Stimulated activated CD4-positive, alpha-beta T cell treated with anti-CD3 and anti-CD28 coated beads, Interleukin-12 subunit alpha, Interleukin-12 subunit beta, amount 100 ng/mL, for 48 hours (primary cell): ENCODE measurements at places on chromosomes 6 and 20.

DNA sequence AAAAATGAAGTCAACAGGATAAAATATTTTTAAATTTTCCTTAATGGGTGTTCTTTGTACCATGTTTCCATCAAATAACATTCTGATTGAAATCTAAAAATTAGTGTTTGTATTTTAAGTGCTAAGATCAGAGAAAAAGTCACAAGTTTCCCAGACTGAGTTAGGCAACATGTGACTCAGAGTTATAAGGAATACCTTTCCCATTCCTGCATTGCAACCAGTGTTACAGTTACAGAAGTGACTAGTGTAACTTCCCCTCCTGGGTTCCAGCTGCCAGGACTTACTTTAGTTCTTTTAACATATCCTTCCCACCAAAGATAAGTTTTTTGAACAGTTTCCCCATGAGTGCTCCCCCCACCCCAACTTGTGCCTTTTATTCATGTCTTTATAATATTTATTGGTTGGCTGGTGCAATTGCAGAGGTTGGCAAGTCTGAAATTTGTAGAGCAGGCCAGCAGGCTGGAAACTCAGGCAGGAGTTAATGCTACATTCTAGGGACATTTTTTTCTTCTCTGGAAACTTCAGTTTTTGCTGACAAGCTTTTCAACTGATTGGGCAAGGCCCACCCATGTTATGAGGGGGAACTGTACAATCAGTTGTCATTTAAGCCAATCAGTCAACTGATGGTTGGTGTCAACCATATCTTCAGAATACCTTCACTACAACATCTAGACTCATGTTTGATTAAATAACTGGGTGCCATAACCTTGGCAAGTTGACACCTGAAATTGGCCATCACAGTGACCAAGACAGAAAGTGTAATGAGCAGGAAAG lies 22.9 kb upstream of the ESR1 start:
- no peak for DNase-seq

DNA sequence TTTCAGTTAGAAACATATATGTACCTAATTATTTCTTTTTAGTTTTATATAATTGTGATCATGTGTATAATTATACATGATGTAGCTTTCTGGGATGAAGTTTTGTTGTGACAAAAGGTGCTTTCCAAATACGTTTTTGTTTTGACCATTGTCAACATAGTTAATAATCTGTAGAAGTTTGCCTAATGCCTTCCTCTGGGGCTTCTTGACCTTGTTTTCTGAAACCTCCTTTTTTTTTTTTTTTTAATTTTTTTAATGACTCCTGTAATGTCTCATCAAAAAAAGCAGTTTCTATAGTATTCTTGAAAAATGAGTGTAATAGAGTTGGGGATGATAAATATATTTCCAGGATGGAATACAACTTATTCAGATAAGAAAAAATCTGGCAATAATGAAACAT lies 434.7 kb upstream of the SOX4 start:
- DNase-seq = no peak

DNA sequence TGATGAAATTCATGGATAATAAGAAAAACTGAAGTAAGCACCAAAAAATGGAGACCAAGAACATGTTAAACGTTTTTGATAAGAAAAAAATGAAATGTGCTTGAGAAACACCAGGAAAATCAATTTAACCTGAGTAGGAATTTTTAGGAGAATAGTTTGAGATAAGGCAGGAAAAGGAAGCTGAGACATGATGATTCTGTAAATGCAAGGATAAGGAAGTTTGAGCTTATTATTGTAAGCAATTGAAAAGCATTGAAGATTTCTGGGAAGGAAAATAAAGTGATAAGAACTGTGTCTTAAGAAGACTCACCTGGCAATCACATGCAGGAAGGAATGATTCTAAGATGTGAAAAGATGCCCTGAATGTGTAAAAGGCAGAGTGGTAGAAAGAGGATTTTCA lies 66.6 kb downstream of the ALDH8A1 start:
- no peak for DNase-seq

- DNase-seq = no peak
Measured at GRCh38 chr6:56759521-56759920, 116.8 kb upstream of the DST start.

GRCh38 chr6:9851541-9852380 lies 563.1 kb downstream of the TFAP2A start:
- DNase-seq = no peak

GRCh38 chr6:7719364-7719850 lies 6.5 kb upstream of the BMP6 start:
- no peak for DNase-seq

GRCh38 chr20:51269671-51270070 lies 246.8 kb upstream of the KCNG1 start:
- no peak for DNase-seq

DNA sequence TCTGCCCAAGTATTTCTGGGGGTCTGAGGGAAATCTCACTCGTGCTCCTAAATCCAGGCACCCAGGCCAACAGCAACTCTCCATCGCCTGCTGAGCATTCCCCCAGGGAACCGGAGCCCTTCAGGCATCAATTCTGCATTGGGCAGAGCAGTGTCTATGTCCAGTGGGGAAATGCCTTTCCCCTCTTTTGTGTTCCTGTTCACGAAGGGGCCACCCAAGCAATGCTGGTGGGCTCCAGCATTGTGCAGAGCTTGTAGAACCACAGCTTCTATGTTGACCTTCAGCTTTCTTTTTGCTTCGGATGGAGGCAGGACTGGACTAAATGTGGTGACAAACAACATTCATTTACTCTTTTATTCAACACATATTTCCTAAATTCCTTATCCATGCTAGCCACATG lies 27.2 kb upstream of the DDR1 start:
- no peak for DNase-seq

DNA sequence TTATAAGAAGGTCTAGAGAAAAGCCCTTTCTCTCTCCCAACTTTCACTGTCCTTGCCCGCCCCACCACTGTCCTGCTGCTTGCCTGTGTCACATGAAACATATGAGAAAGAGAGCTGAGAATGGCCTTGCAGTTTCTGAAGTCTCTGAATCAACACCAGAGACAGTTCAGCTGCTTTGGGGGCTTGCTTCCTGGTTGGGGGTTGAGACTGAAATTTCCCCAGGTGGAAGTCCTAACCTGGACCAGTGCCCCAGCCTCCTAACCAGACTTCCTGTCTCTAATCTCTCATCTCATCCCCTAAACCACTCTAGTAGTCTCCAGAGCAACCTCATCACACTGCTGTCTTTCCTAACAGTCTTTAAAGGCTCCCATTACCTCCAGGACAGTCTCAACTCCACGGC lies 10.7 kb downstream of the TRAM2 start:
- no peak for DNase-seq

DNA sequence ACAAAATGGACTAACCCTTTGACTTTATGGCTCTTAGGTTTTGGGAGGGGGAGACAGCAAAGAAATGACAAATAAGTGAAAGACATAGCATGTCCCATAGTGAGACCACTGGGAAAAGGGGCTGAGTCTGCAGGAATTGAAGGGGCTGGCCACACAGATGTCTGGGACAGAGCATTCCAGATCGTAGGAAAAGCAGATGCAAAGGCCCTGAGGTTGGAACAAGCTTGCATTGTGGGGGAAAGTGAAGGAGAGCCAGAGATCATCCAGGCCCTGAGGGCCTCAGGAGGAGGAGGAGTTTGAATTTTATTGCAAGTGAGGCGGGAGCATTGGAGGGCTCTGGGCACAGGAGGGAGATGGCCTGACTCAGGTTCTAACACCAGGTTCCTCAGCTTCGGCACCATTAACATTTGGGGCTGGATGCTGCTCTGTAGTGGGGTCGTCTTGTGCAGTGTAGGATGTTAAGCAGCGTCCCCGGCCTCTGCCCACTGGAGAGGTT lies 97.5 kb downstream of the CEBPB start:
- DNase-seq = no peak

DNA sequence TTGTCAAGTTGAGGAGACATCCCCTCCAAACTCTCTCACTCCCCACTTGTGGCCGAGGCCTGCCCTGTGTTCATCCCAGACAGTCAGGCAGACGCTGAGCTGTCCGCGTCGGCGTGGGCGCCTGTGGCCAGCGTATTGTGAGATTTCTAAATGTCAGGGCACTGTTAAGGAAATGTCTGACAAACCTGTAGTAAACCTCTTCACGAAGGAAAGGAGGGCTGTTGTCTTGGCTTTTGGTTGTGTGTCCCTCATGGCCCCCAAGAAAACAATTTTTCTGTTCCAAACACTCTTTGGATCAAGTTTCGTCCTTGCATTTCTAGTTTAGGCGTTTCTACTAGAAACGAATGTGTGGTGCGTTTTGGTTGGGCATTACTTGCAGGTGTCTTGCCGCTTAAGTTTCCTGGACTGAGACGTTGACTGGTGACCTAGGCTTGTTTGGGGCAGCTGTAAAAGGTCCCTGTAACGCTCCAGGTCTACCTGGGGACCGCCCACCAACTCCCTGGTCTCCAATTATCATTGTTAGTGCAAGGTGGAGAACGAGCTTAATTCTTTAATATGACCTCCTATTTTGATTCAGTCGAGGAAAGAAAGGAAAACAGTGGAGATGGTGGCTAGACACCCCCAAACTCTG lies 8.7 kb upstream of the POU3F2 start:
- no peak for DNase-seq

GRCh38 chr6:45590226-45590625 lies 212.5 kb upstream of the SUPT3H start:
- DNase-seq = no peak

GRCh38 chr6:144578385-144579350 lies 293.5 kb downstream of the UTRN start:
- DNase-seq = no peak

- no peak for DNase-seq
Measured at GRCh38 chr20:62122654-62123449, 577 bp downstream of the LSM14B start.

DNA sequence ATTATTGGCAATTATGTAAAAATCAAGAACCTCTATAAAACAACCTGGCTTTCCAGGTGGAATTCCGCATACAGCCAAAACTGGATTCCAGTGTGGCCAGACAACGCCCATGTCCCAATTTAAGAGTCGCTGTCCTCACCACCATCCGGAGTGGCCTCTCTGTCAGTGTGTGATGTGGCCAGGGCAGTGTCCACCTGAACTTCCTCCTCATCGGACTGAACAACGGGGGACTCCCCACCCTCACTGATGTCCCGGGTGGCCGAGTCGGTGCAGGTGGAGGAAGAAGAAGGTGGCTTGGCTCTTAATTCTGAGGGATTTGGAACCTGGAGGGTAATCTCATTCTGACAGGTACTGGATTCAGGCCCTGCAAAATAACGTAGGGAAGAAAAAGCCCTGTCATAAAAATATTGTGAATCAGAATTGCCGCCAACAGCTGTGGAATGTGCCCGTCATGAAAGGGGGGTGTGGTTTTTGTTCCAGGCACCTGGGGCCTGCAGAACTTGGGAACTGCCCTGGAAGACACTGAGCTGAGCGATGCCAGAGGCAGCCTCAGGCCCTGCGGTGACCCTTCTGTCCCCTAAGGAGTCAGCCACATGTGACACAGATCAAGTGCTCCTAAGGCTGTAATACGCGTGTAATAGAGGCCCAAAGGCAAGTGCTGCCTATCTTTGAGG lies 139.8 kb downstream of the DTNBP1 start:
- no peak for DNase-seq

DNA sequence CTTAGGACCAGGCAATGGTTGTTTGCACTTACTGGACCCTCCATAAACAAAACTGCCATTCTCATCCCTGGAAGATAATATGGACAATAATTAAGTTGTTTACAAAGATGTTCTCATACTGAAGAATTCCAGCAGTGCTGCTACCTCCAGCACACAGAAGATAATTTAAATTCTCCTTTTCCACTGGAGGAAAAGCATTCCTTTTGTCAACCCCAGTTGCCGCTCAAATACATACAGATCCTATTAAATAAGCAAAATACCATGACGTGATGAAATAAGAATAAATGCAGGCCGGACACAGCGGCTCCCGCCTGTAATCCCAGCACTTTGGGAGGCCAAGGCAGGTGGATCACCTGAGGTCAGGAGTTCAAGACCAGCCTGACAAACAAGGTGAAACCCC lies 54.5 kb upstream of the IPCEF1 start:
- DNase-seq = no peak

DNA sequence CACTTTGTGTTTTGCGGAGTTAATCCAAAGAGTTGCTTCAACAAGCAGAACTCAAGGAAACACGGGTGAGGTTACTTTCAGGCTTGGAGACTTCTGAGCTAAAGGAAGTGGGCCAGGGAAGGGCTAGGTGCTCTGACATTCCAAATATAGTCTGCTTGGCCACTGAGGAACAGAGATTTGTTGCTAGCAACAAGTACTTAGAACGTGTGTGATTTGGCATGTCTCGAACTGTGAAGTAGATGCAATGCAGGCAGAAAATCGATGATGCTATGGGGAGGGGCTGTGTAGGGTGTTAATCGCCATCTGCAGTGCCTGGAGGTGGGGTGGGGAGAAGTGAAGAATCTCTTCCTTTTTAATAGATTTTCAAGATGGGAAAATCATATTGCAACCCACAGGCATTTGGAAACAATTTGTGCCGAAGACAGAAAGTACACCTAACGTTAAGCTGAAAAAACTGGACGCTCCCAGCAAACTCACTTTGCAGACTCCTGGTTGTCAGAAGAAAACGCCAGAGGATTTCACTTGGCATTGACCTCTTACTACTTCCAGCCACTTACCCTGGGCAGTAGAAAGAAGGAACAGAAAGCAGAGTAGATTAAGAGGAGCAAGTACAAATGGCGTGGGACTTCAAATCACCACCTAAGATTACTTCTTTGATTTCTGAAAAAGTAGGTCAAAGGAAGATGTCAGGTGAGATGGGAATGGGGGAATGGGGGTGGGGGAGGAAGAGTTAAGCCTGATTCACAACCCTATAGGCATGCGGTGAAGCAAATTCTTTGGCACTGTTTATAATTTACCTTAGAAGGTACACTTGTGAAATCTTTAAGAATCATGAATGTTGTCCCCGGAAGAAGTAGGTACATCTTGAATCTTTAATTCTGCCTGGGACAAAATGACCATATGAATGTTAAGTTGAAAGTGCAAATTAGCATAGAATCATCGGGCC lies 314.1 kb downstream of the CD83 start:
- DNase-seq = no peak

GRCh38 chr6:157987788-157988699 lies 6.4 kb downstream of the SYNJ2 start:
- no peak for DNase-seq

- DNase-seq = no peak
Measured at GRCh38 chr6:147839708-147840610, 331.5 kb downstream of the SAMD5 start.

DNA sequence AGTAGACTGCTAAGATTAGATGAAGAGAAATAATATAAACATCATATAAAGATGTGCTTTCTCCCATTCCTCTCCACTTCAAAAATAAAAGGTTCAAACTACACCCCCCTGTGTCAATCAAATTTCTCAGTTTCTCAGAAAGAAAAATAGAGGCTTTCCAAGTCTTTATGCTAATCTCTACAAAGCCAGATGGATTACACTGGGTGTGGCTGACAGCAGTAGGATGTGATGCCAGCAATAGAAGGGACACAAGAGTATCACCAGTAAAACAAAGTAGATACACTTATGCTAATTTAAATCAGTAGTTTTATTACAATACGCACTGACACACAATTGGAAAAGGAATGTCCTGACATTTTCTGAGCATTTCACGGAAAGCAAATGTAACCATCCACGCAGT lies 353.4 kb downstream of the RNGTT start:
- DNase-seq = no peak

- DNase-seq = no peak
Measured at GRCh38 chr6:156423075-156423474, 354.1 kb upstream of the ARID1B start.
